ENCODE measurements at places on chromosomes 1 and 21.

- no peak for DNase-seq
Measured at GRCh38 chr1:44810101-44810761, 1.9 kb downstream of the BTBD19 start.

DNA sequence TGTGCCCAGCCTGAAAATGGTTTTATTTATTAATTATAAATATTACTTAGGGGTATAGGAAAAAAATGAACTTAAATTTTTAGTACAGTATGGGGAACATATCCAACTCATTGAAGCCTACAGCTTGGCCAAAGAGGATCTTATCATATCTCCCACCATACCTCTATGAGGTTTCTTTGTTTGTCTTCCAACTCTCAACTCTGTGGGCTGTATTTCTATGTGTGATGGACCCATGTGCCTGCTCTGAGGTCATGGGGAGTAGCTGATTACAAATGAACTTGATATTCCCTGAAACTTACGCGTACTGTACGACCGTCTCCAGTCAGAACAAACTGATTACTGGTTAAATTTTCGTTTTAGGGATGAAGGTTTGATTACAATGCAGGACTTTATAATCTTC is 41.4 kb upstream of the PODN start:
- DNase-seq = no peak

DNA sequence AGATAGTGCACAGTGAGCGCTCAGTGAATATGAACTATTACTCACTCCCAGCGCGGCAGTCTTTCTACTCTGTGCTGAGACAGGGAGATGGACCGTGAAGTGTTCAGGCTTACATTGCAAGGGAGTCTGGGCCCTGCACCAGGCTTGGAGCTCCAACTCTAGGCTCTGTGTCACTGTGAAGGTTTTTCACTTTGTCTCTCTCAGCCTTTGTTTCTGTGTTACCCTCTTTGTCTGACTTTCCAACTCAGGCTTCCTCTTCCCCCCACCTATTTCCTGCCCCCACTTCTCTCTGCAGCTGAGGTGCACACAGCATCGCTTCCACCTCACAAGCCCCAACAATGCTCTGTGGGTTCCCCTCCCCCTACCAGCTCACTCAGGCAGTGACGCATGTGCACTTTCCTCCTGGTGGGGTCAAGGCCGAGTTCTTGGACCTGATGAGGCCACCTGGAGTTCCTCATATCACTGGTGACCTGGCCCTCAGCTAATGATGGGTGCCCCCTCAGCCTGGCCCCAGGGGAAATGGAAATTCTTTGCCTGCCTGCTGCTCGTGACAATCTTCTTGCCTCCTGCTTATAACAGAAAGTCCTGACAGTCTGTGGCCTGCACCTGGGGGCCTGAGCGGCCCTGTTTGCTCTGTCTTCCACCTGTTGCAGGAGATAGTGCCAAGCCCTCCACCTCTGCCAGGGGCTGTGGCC is 1.1 kb upstream of the LCK start:
- DNase-seq = no peak

DNA sequence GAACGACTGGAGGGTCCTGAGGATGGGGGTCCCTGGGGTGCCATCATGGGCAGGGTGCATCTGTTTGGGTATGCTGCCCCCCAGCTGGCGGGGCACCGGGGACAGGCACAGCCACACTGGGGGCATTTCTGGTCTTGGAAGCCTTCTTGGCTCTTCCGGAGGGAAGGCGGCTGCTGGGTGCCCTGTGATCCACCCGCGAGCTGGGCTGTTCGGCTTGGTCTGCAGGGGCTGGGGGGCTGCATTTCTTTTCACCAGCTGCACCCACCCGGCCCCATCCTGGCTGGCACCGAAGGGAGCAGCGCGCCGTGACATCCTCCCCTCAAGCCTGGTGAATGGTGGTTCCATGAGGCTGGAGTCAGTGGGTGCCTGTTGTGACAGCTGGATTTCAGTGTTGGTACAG is 12.2 kb downstream of the FAAP20 start:
- no peak for DNase-seq

DNA sequence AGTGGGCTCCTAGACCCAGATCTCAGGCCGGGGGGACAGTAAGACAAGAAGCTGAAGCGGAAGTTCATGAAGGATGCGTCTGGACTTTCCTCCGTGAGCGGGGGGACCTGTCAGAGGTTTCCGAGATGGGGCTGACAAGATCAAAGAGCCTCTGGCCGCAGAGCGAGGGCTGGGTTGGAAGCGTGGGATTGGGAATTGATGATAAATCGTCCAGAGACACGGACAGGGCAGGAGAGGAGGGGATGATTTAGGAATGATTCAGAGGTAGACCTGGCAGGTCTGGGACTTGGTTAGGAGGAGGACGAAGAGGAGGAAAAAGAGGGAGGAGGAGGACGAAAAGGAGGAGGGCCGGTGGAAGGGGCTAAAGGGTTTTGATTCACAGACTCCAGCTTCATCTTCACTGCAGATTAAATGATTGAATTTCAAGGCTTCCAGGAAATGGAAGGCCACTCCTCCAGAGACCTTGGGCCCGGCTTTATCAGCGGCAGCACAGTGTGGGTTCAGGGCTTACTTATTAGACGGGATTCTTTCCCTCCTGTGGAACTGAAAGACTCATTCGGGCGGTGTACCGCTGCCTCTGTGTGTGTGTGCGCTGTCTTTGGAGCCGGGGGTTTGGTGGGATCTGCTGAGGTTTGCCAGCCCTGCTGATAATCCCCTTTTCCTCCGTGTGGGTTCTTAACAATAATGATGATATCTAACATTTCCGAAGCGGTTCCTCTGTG is 85.7 kb upstream of the SLC45A1 start:
- DNase-seq = no peak

- no peak for DNase-seq
Measured at GRCh38 chr1:14138135-14138506, 438.1 kb downstream of the PRDM2 start.

- no peak for DNase-seq
Measured at GRCh38 chr1:201288007-201288406, 4.7 kb downstream of the PKP1 start.

- no peak for DNase-seq
Measured at GRCh38 chr1:156815307-156815826, 1.3 kb downstream of the SH2D2A start.

DNA sequence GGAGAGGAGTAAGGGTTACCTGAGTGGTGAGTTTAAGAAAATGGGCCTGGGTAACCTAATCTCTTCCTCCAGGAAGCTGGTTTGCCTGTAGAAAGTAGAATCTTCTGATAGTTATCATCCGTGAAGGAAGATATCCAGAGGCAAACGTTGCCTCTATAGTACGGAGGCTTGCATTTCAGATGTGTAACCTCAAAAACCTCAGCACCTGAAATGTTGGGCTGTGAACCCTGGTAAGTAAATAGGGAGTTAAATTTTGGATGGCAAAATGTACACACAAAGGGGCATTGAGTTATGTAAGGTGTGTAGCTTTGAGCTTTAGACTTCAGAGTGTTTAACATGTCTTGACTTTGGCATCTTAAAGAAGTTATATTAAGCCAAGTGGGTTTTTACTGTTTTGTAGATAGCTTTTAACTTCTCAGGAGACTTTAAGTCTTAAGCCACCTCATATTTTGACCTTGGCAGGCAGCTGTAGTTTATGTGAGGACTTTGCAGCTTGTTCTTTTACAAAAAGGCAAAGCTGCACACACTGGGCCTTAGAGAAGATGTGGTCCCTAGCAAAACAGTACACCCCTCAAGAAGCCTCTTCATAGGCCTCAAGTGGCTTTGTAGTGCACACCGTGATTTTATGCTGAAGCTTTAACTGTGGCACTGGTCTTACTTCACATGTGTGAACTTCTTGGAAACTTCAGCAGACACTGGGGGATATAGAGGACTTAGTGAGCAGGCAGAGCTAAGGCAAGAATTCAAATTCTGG is 83.4 kb downstream of the SNRPE start:
- DNase-seq = no peak

DNA sequence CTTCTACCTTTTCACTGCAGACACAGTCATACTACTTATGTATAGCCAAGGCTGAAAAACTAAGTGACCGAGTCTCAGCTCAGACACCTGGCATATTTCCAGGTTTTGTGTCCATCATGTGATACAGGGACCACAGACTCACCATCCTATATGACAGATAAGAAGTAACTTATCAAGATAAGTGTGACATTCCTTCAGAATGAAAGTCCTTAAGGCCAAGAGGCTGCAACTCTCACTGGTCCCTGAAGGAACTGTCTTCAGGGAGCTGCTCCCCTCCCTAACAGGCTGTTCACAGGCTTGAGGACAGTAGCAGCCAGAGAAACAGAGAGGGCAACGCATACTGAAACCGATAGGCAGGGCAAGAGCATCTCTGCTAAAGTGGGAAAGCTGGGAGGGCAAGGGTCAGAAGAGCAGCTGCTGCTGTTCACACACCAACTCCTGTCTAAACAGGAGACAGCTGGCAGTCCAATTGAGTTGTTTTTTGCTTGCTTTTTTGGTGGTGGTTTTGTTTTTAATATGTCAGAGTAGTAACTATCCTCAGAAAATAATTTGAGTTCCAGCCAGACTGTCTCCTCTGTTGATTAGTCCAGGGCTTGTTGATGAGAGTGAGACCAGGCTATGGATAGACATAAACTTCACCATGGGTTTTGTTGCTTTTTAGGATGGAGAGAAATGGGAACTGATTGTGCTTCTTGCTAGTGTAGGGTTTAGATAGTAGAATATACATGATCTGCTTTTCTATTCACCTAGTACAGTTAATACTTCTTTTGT is 67.7 kb downstream of the MACF1 start:
- DNase-seq = no peak

DNA sequence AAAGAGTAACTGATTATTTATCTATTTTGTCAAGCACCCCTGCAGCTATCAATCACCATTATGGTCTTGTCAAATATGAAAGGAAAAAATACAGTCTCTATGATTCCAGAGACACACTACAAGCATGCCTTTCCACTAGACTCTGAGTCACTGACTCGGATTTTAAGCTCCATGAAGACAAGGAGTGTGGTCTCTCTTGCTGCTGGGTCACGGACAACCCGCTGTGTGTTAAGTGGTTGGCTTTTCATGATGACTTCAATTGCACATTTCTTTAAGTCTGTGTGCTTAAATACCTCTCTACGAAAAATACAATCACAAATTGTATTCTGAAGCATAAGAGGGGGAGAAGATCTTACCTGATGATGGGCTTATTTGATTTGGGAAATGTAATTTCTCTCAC is 14.0 kb upstream of the GNG4 start:
- no peak for DNase-seq

DNA sequence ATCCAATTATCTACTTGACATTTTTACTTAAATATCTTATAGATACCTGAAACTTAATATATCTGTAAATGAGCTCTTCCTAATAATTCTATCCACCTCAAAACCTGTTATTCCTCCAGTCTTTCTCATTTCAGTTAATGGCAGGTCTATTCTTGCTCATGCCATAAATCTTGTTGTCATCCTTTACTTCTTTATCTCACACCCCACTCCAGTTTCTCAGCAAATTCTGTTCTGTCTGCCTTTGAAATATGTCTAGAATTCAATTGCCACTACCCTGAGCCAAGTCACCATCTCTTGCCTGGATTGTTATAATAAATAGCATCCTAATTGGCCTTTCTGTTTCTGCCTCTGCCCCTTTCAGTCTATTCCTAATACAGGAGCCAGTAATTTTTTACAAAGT is 105.8 kb downstream of the MAN1A2 start:
- DNase-seq = no peak

GRCh38 chr1:151611288-151611790 is 511 bp upstream of the SNX27 start:
- no peak for DNase-seq

DNA sequence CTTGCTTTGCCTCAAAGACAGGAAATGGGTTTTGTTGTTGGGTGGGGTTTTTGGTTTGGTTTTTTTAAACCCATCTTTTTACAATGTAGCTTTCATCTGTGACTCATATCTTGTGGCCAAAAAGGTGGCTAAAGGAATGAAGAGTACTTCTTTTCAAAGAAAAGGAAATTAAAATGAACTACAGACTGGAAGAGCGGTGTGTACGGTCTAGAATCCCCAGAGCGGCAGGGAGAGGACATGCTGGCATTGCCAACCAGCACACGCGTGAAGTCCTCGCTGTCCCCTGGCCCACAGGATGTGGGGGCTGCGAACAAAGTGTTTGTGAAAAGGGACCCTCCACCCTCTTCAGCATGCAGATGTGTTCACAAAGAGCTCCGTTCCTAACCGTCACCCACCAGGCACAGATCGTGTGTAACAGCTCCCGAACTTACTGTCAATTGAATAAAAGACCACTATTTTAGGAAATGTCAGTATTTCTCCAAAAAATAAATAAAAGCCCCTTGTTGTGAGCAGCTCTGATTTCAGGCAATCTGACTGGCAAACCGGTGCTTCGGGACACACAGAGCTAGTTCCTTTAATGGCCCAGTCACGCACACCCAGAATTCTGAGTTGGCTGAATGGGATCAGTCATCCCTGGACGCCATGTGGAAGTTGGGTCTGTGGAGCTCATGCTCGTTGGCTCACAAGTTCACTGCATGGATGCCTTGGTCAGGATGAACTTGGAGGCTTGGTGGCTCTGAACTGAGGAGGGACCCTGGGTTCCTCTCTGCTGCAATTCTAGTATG is 602.9 kb downstream of the NPHP4 start:
- DNase-seq = no peak

GRCh38 chr1:108815566-108815965 is 41.3 kb downstream of the AKNAD1 start:
- DNase-seq = no peak

- DNase-seq = no peak
Measured at GRCh38 chr1:20612221-20612746, 21.0 kb upstream of the PINK1 start.

- no peak for DNase-seq
Measured at GRCh38 chr1:59609245-59609644, 205.5 kb upstream of the HOOK1 start.

Measured in NCI-H1417 treated with DMSO at 0.1 percent for 48 hours (cell line).